ENCODE measurements at places on chromosomes 2 and 18.

GRCh38 chr2:152165780-152166179 is 9.8 kb downstream of the STAM2 start:
- no peak for DNase-seq

DNA sequence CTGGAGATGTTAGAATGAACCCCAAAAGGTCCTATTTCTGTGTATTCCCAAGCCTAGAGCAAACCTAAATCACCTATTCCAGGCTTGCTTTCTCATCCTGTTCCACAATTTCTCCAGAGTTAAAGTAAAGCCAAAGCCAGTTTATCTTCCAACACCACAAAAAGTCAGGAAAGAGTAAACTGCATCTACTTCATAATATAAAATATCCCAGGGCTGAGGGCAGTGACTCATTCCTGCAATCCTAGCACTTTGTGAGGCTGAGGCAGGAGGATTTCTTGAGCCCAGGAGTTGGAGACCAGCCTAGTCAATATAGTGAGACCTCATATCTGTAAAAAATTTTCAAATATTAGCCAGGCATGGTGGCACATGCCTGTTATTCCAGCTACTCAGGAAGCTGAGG is 241.4 kb downstream of the CDH20 start:
- DNase-seq = no peak

- DNase-seq = peak; percentile 85
Observed at GRCh38 chr2:149741646-149742045, 154.1 kb upstream of the MMADHC start.

DNA sequence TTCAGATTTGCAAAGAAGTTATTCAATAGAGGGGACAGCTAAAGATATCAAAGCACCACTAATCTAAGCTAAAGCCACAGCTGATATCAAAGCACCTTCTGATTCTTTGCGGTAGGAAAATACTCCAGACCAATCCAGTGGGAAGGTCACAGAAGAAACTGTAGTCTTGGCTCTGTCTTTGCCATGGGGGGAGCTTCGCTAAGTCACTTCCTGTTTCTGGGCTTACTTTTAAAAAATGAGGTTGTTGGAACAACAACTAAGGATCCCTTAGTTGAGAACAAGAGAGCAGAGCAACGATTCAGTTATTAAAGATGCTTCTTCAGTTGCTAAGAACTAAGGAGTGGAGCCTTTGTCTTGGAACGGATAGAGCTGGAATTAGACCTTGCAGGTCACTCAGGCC is 12.2 kb downstream of the LPIN1 start:
- no peak for DNase-seq

DNA sequence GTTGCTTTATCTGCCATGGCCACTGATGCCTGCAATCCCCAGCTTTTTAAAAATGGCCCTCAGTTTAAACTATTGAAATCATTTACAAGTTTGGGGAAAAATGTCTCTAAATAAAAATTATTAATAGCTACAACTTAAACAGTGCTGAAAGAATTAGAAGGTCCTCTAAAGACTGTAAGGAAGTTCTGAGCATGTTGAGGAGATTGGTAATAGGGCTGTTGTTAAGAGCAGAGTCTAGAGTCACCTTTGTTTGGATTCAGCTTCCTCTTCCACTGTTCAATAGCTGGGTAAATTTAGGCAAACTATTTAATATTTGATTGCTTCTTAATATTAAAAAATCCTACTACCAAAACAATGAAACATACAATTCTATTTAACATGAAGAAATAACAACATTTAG is 1127.1 kb upstream of the DDX18 start:
- DNase-seq = no peak
